Fibroblast of skin of right quadriceps (primary cell): ENCODE measurements at places on chromosomes 3 and 15.

DNA sequence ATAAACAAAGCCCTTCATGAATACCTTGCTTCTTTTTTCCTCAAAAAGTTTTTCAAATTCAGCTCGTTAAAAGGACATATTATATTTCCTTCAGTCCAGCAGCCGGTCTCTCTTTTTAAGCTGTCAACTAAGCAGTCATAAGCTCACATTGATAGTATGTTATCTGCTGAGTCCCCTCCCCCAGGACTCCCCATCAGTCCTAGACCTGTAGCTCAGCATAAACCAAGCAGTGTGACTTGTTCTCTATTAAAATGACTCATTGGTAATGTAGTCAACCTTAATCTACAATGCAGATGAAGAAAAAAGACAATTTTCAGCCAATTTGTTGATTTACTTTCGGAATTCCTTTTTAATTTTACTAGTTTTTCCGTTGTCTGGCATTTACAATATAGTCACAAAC lies 483.8 kb downstream of the MECOM start:
- no peak for DNase-seq

DNA sequence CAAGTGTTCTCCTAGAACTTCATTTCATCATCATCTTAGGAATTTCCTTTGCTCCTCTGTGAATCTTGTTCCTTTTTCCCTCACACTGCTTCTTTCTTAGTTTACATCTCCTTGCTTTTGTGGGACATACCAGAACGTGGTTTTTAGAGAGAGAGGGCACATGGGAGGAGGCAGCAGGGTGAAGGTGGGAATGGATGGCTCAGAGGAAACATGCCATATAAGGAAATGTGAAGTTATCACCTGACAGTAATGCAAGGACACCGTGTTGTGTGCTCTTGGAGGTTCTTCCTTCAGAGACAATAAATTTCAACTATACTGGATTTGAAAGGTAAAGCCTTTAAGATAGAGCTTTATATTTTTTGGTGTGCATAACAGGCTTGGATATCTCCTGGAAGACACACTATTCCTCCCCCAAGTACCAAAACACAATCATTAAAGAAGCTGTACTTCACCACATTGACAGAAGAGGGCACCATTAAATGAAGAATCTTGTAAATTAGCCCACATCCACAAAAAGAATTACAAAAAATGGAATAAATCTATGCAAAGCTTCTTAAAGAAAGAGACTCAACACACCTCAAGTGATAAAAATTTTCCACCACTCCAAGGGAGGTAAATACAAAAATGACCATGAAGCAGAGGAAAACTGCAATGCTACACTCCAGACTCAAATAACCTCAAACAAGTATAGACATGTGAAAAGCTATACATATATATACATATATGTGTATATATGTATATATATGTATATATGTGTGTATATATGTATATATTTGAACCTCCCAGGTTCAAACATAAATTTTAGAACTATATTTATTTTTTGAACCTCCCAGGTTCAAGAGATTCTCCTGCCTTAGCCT lies 26.1 kb downstream of the RPL39L start:
- DNase-seq = peak; percentile 25

DNA sequence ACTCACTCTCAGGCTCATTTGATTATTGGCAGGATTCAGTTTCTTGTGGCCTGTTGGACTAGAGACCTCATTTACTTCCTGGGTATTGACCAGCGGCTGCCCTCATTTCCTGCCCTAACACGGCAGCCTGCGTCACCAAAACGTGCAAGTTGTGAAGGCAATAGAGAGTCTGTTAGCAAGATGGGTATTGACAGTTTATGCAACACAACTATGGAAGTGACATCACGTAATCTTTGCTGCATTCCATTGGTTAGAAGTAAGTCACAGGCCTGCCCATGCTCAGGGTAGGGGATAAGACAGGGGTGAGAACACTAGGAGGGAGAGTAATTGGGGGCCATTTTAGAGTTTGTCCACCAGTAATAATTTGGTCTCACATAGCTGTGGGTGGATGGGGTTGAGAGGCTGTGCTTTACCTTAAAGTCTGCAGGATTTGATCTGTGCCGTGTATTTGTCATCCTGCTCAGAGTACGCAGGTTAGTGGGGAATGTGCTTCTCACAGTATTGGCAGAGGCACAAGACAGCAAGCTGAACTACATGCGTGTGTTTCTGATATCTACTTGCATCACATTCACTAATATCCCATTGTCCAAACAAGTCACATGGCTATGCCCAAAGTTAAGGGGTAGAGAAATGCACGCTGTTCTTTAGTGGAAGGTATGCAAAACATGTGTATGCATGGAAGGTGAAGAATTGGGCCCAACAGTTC lies 83.3 kb downstream of the EDEM1 start:
- no peak for DNase-seq

DNA sequence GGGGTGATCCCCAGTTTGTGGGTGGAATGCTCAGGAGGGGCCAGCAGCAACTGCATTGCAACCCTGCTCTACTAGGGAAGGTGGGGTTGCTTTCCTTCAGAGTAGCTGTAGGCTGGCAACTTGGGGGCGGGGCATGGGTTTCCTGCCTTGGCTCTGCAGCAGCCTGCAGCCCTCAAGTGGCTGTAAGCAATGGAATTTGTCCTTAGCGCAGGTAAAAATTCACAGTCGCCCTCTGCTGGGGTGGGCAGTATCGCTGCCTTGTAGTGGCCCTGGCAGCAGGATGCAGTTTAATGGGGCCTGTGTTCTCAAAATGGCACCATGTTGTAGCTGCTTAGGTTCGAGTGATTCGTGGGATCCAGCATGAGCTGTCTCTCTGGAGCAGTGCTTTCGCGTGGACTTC lies 29.8 kb downstream of the STT3B start:
- no peak for DNase-seq

- peak; percentile 37 for DNase-seq
Observed at GRCh38 chr3:37766797-37767776, 94.6 kb upstream of the CTDSPL start.

GRCh38 chr15:57505949-57506391 lies 85.7 kb upstream of the MYZAP start:
- DNase-seq = peak; percentile 60

DNA sequence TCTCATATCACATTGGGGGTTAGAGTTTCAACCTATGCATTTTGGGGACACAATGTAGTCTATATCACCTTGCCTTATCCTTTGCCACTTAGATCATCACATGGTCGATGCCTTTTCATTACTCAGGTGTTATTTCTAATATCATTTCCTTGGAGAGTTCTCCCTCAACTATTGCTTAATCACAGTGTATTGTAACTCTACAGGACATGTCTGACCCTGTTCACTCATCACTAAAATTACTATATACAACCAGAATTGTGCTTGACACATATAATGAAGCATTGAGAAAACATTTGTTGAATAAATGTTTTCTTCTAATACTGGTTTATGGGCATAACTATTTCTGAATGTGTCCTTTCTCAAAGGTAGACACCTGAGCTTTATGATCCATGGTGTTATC lies 207.4 kb downstream of the EPHA6 start:
- no peak for DNase-seq

GRCh38 chr3:135082706-135083105 lies 287.6 kb downstream of the EPHB1 start:
- no peak for DNase-seq

- DNase-seq = no peak
Observed at GRCh38 chr15:78076231-78077052, 1.1 kb downstream of the TBC1D2B start.

DNA sequence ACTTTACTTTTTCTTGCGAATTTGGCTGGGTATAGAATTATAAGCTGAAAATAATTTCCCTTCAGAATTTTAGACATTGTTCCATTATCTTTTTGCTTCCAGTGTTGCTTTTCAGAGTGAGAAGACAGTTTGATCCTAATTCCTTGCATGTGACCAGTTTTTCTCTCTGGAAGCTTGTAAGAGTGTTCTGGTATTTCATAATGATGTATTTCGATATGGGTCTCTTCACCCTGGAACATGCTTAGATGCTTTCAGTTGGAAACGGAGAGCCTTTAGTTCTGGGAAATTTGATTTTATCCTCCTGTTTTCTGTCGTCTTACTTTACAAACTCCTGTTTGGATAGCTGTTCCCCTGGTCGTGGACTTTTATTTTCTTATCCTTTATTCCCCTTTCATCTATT lies 13.9 kb downstream of the ALPK3 start:
- DNase-seq = no peak

- DNase-seq = no peak
Observed at GRCh38 chr15:55742498-55742926, 440 bp downstream of the PRTG start.

GRCh38 chr3:185789134-185789533 lies 35.7 kb downstream of the IGF2BP2 start:
- no peak for DNase-seq

- DNase-seq = peak; percentile 78
Observed at GRCh38 chr3:72174040-72174439, 389.1 kb upstream of the PROK2 start.

GRCh38 chr15:46786590-46787285 lies 930.6 kb upstream of the SEMA6D start:
- peak; percentile 15 for DNase-seq

DNA sequence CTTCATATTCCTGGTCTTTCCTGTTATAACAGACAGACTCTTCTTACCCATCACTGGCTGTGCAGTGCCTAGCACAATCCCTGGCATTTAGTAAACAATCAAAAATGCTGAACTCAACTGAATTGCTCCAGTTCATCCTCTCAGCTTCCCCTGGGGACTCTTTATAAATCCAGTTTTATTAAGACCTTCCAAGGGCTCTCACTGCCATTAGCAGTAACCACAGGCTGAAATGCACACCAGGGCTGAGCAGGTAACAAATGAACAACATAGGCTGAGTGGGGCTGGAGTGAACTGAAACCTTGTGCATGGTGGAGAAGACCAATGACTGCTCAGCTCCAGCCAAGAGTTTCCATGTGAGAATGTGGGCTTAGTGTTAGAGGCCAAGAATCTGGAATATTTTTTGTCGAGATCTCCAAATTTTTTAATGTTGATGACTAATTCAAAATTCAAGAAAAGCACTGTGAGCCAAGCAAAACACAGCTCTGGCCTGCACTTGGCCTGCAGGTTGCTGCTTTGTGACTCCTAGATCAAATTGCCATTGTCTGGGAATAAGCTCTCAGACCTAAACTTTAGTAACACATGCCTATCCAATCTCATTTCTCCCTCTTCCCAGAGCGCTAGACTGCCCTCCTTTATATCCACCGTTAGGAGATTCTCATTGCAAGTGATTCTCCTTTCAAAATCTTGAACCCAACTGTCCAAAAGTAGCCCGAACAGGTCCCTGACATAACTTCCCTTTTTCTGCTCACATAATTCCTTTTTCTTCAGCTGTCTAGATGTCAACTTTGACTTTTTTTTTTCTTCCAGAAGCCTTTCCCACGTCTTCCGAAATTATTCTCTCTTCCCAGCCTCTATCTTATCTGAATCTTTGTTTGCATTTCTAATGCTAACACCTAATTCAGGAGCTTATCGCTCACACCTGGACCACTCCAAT lies 7.4 kb downstream of the SQOR start:
- peak; percentile 82 for DNase-seq

GRCh38 chr3:41243183-41243582 lies 43.9 kb downstream of the CTNNB1 start:
- DNase-seq = no peak
